ENCODE measurements at places on chromosomes 13 and 19.

DNA sequence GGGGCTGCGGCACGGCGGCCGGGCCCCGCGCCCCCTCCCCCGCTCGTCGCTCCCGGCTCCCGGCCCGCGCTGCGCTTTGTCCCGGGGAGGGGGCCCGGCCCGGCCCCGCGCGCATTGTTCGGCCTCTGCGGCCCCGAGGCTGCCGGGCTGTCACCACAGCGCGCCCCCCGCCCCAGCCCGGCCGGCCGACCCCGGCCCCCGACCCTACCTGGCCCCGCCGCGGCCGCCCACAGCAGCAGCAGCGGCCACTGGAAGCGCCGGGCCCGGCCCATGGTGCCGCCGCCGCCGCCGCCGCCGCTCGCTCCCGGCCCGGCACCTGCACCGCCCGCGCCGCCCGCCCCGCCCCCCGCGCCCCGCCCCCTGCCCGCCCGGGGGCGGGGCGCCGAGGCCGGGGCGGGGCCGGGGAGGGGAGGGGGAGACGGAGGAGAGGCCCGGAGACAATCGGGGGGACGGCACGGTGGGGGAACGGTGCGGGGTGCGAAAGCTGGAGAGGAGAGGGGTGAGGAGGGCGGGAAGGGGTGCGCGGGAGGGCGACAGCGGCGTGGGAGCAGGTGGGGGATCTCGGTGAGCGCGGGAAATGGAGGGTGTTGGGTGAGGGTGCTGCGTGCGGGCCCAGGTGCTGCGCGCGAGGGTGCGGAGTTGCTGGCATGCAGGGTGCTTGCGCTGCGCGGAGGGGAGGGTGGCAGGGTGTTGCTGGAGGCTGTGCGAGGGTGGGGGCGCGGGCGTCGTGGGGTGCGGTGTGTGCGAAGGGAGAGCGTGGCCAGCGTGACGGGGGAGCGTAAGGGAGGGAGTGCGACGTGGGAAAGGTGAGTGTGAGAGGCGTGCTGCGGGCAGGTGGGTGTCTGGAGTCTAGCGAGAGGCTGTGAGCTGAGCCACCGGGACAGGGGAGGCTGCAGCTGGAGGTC lies at the start of gene CADM4:
CADM4 (minus strand) TSS at position 332 of the 905 bp plus-strand sequence; CDS start at position 272, 60 bp downstream.
- DNase-seq = peak; percentile 43

GRCh38 chr13:107208889-107209288 lies 641.0 kb upstream of the ARGLU1 start:
- no peak for DNase-seq

GRCh38 chr13:48588120-48588519 lies 55.2 kb upstream of the RCBTB2 start:
- DNase-seq = no peak

DNA sequence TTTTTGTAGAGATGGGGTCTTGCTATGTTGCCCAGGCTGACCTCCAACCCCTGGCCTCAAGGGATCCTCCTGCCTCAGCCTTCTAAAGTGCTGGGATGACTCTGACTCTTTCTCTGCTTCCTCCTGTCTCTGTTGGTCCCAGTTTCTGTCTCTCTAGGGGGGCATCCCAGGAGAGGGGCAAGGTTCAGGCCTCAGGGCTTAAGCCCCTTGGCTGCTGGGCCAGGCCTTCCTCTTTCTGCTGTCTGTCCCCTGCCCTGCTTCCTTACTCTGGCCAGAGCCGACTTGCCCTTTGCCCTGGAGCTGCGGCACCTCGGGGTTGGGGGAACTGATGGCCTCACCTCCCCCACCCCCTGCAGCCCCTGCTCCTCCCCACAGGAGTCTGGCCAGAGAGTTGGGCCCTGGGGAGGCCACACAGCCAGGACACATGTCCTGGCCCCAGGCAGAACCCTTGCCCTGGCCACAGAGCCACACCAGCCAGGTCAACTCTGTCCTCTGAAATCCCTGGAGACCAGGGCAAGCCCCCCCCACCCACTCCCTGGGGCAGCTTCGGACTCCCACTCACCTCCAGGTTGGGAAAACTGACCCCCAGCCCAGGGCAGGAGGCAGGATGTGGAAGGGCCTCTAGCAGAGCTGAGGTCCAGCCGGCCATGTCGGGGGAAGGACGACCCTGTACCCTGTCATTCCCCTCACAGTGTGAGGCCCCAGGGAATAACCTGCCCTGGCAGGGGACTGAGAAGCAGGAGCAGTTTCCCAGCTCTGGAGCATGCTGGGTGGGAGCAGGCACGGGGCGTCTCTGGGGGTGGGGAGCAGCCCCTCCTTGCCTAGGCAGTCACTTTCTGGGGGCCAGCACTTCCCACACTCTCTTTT lies 23.7 kb downstream of the CEBPA start:
- DNase-seq = no peak

GRCh38 chr13:42836930-42837690 lies 55.7 kb downstream of the FAM216B start:
- DNase-seq = no peak

- no peak for DNase-seq
These were observed at the start of gene ZNF729 for GRCh38 chr19:22286151-22286810. ZNF729 (plus strand) TSS chr19:22286441; CDS start chr19:22286526, 85 bp downstream.

- DNase-seq = no peak
These were observed 20.5 kb upstream of the ALOX5AP start for GRCh38 chr13:30714629-30715371.

GRCh38 chr19:23542562-23542961 lies 144.4 kb downstream of the ZNF675 start:
- no peak for DNase-seq

DNA sequence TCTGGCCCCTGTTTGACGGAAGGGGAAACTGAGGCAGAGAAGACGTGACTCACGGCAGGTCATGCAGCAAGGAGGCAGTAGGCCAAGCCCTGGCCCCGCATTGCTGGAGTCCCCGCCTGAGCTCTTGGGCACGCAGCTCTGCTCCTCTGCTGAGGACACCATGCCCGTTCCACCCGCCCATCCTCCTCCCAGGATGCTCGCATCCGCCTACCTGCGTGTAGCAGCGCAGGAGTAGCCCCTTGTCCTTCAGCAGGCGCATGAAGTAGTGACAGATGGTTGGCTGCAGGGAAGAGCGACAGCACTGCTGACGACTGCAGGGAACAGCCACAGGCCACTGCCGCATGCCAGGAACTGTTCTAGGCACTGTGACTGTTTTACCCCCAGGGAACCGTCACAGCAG lies 10.5 kb downstream of the SIRT2 start:
- DNase-seq = no peak

- DNase-seq = no peak
These were observed 252.4 kb downstream of the UQCRFS1 start for GRCh38 chr19:28960586-28960985.

GRCh38 chr19:5035793-5036697 lies 67.1 kb downstream of the KDM4B start:
- DNase-seq = no peak

GRCh38 chr13:110134801-110135200 lies 172.2 kb downstream of the COL4A1 start:
- DNase-seq = no peak

DNA sequence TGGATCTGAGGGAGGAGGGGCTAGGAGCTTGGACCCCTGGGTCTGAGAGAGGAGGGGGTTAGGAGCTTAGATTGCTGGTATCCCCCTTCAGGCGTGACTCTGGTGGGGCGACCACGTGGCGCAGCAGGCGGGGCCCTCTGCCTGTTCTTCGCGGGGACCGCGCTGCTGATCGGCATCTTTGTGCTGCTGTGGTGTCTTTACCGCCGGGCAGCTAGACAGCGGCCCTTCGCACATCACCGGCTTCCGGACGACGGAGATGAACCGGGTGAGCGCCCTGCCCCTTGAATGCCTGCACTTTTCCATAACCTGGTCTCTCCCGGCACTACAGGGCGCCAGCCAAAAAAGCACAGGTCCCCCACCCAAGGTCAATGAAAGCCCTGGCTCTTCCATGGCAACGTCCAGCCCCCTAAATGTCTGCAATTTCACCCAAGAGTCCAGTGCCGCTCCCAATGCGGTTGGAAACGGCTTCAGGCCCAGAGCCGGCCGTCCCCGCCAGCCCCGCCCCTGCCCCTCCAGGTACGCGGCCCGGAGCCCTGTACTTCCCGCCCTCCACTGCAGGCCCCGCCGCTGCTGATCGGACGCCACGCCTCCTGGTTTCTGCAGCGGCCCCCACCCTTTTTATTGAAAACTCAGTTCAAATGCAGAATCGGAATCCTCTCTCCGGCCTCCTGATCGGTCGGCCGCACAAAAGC lies 2.8 kb downstream of the GFY start:
- DNase-seq = no peak

DNA sequence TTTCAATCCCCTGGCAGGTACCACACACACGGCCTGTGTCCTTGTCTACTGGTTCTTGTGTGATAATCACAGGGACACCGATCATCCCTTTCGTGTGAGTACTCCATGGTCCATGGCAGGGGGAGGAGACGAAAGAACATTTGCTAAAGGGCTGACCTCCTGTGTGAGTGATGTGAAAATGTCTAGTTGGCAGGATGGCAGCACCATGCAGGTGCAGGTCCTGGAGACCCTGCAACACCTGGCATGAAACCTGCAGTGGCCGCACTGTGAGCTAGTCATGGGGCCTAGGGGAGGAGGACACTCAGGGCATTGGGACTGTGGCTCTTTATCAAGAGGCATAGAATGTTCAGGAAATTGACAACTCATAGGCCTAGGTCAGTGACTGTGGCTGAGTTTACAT lies 22.9 kb upstream of the LGALS14 start:
- no peak for DNase-seq

DNA sequence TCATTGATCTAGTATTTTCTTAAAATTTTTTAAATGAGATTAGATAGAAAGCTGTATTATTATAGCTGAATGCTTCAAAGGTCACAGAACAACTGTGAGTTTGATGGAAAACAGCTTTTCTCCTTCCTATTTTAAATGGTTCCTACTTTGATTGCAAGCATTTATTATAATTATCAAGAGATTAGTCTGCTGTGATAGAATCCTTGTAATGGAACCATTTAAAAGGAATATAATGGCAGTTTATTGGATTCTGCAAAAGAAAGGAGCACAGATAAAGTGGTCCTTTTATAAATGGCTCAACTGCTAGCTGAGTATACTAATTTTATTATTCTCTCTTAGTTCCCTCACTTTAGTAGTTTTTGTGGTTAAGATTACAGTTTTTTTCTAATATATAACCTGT lies 87.0 kb downstream of the MAB21L1 start:
- DNase-seq = no peak

- no peak for DNase-seq
These were observed 6.3 kb upstream of the LIN7B start for GRCh38 chr19:49107625-49108459.

DNA sequence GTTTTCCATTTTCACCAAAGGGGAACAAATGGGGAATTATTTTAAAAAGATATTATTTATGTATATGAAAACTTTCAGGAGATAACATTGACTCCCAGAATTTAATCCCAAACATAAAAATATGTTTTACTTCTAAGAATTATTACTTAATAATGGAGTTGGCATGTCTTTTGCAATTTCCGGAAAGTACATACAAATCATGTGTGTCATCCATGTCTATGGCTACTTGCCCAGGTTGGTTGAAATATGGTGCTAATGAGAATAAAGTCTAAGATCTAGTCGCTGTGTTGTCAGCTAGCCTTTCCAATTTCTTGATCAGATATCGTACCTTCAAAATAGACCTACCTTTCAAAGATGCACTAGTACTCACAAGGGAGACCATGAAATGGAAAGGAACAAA lies 1003.2 kb upstream of the PCDH20 start:
- DNase-seq = no peak

DNA sequence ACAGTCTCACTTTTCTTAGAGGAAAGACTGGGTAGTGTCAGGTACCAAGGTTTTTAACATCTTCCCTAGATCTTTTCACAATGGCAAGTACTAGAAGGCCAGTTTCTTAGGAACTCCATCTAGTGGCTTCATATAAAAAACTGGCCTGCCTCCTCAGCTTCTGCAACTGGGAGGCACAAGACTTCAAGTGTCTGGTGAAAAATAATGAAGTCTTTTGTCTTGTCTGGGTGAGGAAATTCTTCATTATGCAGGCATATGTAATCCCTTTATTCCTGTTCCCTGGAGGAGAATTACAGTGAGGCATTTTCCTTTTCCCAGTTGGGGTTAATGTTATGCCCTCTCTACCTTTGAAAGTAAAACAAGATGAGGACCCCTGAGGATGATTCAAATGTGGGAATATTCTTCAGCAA lies 300.5 kb downstream of the NALCN start:
- no peak for DNase-seq

GRCh38 chr19:38221919-38222830 lies 1.8 kb downstream of the DPF1 start:
- DNase-seq = no peak

DNA sequence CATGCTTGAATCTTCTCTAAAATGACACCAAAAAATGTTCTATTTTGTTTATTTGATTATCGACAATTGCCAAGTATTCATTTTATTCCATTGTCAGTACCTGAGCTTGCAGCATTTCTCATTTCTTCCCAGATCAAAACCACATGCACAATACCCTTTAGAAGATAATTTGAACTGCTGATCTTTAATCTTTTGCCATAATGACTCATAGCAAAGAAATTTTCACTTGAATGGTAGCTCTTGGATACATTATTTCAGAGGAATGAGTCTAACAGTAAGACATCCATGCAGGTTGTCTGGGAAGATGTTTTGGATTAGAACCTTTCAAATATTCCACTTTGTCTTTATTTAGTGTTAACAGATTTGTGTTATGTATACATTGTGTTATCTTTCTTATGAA lies 42.0 kb upstream of the RXFP2 start:
- no peak for DNase-seq

GRCh38 chr13:114115191-114115671 lies 17.2 kb downstream of the RASA3 start:
- no peak for DNase-seq

GRCh38 chr13:42984691-42985090 lies 7.3 kb downstream of the EPSTI1 start:
- DNase-seq = no peak

GRCh38 chr19:48910803-48911202 lies 10.7 kb downstream of the NUCB1 start:
- no peak for DNase-seq

- no peak for DNase-seq
These were observed 904 bp upstream of the ARHGAP33 start for GRCh38 chr19:35774274-35775045.

DNA sequence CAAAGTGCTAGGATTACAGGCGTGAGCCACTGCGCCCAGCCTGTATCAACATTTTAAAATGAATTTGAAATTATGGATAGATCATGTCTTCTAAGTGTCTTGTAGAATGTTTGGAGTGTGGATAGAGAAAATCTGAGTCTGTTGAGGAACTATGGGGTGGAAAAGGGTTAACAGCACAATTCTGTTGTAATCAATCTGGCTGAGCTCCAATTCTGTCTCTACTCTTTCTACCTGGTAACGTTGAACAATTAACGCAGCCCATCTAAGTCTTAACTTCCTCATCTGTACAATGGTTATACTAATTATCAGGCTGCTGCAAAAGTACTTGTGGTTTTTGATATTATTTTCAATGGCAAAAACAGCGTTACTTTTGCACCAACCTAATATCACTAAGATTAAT lies 4.1 kb downstream of the FPR2 start:
- DNase-seq = no peak

GRCh38 chr19:39296055-39296645 lies at the start of gene IFNL1:
IFNL1 (plus strand) TSS chr19:39296407; CDS start chr19:39296422, 15 bp downstream.
- DNase-seq = no peak

DNA sequence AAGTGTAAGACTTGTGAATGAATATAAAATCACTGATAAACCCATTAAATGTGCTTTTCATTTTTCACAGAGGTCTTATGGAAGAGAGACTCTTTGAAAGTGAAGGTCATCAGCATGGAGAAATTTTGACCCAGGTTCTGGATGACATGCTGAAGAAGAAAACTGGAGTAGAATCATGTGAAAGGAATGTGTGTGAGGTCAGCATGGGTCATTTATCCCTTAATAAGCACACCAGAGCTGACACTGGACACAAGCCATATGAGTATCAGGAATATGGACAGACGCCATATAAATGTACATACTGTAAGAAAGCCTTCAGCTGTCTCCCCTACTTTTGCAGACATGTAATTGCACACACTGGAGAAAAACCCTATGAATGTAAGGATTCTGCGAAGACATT lies 29.0 kb downstream of the ZNF20 start:
- DNase-seq = no peak

Measured in central memory CD4-positive, alpha-beta T cell (primary cell).